Stimulated activated CD8-positive, alpha-beta memory T cell treated with anti-CD3 and anti-CD28 coated beads, Interleukin-2, amount 100 ng/mL, for 1 hour (primary cell): ENCODE measurements at places on chromosomes 1 and 21.

DNA sequence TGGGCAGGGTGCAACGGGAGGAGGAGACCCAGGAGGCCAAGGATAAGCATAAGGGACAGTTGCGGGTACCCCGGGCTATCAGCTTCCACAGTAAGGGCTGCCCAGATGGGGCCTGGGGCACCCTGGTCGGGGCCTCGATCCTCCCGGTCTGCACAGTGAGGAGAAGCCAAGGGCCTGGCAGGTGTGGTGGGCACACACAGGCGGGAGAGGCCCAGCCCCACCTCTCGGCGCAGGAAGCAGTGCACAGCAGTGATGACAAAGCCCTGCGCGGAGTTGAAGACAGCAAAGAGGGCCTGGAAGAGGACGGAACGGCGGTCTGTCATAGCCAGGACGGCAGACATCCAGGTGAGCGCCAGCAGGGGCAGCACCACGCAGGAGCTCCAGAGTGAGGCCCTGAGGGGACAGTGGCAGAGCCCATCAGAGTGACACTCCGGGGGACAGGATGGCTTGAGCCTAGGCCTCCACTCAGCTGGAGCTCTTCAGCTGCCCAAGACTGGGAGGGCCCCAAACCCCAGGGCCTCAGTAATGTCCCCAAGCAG is 29.0 kb upstream of the COL16A1 start:
- DNase-seq, result no peak

- DNase-seq, result no peak
Observed at GRCh38 chr1:53249706-53250105, 11.4 kb upstream of the MAGOH start.

- no peak for DNase-seq
Observed at GRCh38 chr1:192986110-192986747, 72.9 kb downstream of the UCHL5 start.

DNA sequence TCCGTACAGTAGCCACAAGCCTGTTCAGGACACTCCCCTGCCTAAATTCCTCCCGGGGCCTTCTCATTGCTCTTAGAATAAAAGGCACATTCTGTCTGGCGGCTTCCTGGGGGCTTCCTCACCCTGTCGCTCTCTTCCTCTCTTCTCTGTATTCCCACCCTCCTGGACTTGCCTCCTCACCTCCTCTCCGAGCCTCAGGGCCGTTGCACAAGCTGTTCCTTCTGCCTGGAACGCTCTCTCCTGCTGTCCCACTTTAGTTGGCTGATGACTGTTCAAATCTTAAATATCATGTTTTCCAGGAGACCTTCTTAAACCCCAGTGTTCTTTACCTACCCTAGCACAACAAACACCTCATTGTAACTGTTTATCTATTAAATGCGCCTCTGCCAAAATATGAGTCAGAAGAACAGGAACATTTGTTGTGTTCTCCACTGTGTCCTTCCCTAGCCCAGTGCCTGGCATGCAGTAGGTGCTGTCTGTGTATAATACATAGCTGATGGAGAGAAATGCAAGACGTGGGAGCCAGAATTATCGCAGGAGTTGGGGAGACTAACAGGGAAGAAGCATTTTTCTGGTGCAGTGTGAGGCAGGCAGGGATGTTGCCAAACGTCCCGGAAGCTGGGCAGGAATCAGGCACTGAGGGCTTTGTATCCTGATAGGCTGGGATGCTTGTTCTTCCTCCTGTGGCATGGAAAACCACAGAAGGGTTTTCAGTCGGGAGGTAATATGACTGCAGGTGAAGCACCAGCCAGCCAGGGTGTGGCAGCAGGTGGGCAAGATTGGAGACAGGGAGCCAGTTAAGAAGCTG is 24.1 kb upstream of the THRAP3 start:
- no peak for DNase-seq

GRCh38 chr1:151839457-151840403 is at the start of gene C2CD4D:
TSS of gene C2CD4D (minus strand) at chr1:151839820. CDS start at chr1:151838989, 831 bp downstream.
- DNase-seq, result no peak

- no peak for DNase-seq
Observed at GRCh38 chr21:42578761-42579415, 65.2 kb downstream of the SLC37A1 start.
